ENCODE measurements at places on chromosomes 11 and 22.

GRCh38 chr11:21464601-21465193 is 728.2 kb upstream of the ANO5 start:
- DNase-seq, result no peak

DNA sequence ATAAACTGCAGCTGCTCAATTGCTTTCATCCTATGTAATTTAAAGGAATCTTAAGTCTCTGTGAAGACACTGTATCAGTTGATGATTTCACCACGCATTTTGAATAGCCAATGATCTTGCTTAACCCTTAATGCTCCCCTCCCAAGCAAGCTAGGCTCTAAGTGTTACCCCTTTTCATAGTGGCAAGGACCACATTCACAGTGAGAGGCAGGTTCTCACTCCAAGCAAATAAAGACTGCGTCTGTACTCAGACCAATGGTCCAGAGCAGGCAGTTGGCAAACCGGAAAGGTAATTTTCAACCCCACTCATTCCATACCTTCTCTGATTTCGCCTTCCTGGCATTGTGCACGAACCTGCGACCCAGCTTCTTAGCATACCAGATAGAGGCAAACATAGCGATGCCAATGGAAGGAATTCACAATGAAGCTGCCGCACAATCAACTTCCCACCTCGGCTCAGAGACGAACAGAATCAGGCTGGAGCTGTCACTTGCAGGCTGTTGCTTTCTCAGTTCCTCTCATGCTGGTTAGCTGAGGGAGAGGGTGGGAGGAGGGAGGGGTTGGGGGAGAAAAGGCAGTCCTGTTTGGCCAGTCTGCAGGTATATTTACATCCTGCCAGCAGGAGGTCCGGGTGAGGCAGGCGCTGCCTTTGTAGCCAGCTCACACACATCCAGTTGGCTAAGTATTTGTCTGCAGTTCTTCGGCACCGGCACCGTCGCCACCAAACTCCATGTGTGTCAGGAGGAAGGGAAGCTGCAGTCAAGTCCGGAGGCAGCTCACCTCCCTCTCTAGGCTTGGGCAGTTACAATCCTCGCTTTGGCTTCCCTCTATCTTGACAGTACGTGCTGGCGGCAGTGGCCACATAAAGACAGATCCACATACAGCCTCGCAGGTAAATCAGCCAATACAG is 1151.2 kb upstream of the CCDC90B start:
- DNase-seq, result no peak

DNA sequence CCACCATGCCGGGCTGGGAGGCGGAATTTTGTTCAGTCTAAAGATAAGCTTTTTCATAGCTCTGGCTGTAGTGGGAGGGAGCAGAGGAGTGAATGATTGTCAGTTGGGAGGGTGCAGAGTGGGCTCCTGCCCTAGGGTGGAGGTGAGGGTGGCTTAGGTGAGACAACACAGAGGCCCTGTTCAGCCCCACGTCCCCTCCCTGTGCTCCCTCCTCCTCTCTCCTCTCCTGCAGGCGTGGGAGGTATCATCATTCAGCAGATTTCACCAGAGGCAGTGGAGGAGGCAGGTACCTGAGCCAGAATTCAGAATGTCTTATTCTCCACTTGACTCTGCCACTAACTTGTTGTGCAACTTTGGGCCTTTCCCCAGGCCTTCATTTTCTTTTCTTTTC is 1.7 kb upstream of the THRSP start:
- DNase-seq, result no peak

- DNase-seq, result no peak
Observed at GRCh38 chr22:23113847-23114720, 27.7 kb downstream of the RSPH14 start.

- no peak for DNase-seq
Observed at GRCh38 chr11:134657631-134658030, 245.6 kb upstream of the B3GAT1 start.

DNA sequence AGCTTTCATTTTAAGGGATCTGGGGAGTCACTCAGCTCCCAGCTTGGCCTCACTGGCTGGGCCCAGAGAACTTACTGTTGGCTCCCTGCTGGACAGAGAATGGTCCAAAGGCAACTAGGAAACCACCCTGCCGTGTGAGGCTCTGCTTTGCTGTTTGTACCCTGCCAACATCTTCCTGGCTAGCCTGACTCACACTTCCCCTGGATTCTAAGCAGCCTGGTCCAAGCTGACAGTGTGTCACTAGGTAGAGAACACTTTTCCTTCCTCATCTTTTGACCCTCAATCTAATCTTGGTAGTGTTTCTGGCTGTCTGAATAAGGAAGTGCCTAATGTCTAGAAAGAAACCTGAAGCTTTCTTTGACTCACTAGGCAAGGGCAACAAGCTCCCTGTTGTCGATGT is 76.7 kb downstream of the FAR1 start:
- DNase-seq, result no peak

- DNase-seq, result no peak
Observed at GRCh38 chr11:45107029-45107428, 39.4 kb upstream of the PRDM11 start.

GRCh38 chr11:27904358-27905055 is 203.4 kb downstream of the KIF18A start:
- DNase-seq, result no peak

DNA sequence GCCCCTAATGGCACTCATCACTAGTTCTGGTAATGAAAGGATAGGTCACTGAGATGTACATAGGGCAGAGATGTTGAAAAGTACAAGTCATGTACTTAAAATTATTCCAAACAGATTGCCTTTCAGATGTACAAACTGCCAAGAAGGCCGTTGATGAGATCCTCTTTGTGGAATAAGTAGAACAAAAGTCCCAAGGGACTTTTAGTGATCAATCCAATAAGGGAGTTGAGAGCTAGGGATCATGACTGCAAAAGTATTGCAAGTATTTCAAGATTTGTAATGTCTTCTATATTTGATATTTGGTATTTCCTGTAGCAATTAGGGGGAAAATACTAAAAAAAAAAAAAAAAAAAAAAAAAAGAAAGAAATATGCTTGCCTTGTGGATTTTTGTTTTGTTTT is 82.2 kb downstream of the ATG16L2 start:
- no peak for DNase-seq

- no peak for DNase-seq
Observed at GRCh38 chr11:5129457-5129877, 8.7 kb downstream of the OR52A5 start.

DNA sequence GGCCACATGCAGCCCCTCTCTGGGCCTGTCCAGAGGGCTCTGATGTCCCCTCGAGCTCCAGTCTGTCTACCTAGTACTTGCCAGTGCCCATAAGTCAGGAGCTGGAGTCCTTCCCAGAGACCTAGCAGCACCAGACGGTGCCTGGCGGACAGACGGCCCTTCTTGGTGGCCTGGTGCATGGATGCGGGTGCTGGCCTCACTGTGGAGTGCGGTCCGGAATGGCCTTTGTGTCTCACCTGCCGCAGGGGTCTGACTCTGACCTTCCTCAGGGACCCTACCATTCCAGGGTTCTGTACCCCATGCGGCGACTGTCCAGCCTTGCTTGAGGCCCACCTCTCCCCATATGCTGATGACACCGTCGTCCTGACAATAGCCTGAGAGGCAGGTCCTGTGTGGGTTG is 29.4 kb upstream of the SMIM38 start:
- DNase-seq, result no peak

- no peak for DNase-seq
Observed at GRCh38 chr11:108491936-108492335, 6.2 kb downstream of the POGLUT3 start.

GRCh38 chr22:21077884-21078508 is 32.2 kb downstream of the LRRC74B start:
- DNase-seq, result no peak

DNA sequence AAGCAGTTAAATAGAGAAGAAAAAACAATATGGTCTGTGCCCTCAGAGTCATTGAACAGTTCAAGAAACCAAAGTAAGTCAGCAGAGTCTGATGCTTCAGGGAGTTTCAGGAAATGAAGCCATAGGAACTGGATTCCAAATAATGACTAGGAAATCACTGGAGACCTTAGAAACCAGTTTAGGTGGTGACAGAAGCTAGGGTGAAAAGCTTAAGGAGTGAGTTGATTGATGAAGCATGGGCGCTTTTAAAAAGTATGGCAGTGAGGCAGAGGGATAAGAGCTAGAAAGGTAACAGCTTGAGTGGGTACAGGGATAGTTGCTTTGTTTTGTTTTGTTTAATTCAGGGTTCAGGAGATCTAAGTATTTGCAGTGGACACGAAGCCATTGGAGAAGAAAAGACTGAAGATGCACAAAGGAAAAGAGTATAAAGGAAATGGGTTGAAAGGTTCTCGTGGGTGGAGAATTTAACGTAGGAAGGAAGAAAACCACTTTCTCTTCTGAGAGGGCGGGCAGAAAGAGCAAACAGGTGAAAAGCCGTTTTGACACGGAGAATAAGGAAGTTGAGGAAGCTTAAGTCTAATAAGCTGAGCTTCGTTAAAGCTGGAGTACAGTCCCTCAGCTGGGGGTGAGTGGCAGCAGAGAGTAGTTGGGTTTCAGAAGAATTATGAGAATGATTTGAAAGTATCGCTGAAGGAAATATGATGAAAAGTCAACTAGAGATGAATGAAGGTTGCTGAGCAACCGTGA is 14.8 kb downstream of the SGSM3 start:
- no peak for DNase-seq

DNA sequence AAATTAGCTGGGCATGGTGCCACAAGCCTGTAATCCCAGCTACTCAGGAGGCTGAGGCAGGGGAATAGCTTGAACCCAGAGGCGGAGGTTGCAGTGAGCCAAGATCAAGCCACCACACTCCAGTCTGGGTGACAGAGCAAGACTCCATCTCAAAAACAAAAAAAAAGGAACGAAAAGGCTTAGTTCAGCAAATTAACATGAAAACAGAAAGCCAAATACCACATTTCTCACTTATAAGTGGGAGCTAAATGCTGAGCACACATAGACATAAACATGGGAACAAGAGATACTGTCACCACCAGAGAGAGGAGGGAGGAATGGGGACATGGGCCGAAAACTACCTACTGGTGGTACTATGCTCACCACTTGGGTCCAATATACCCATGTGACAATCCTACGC is 38.6 kb downstream of the SCGB1A1 start:
- DNase-seq, result no peak

DNA sequence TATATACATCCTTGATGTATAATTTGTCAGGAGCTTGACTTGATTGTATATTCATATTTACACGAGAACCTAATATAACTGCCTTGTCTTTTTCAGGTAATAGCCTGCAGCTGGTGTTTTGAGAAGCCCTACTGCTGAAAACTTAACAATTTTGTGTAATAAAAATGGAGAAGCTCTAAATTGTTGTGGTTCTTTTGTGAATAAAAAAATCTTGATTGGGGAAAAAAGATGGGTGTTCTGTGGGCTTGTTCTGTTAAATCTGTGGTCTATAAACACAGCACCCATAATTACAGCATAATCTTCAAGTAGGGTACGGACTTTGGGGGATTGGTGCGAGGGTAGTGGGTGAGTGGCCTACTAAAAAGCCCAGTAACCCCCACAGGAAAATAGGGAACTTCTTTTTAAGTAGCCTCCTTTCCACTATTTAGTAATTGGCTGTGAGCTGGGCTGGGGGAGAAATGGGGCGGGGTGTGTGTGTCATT is 7.5 kb downstream of the MALAT1 start:
- no peak for DNase-seq

DNA sequence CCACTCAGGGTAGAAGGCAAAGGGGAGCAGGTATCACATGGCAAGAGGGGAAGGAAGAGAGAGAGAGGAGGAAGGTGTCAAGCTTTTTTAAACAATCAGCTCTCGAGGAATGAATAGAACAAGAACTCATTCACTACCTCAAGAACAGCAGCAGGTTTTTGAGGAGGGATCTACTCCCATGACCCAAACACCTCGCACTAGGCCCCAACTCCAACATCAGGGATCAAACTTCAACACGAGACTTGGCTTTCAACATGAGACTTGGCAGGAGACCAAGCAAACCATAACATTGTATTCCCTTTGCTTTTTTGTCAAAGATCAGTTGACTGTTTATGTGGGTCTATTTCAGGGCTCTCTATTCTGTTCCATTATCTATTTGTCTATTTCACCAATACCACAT is 26.9 kb upstream of the APOBEC3A start:
- no peak for DNase-seq

- DNase-seq, result no peak
Observed at GRCh38 chr11:35298369-35298768, 121.0 kb downstream of the SLC1A2 start.

- DNase-seq, result no peak
Observed at GRCh38 chr11:116176484-116177005, 596.2 kb downstream of the BUD13 start.

DNA sequence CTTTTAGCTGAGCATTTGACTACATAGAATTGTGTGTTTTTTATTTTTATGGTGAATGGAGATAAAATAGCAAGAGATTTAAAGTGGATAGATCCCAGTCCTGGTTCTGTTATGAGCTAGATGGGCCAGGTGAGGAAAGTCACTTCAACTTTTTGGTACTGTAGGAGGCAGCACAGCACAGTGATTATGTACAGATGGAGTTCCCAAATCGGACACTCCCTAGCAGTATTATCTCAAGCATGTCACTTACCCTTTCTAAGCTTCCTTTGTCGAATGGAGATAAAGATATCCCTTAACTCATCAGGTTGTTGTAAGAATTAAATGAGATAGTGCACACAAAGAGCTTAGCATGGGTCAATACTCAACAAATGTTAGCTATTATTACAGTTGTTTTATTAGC is 5.3 kb downstream of the EXPH5 start:
- DNase-seq, result no peak

- no peak for DNase-seq
Observed at GRCh38 chr22:36375071-36375980, 12.4 kb downstream of the MYH9 start.

DNA sequence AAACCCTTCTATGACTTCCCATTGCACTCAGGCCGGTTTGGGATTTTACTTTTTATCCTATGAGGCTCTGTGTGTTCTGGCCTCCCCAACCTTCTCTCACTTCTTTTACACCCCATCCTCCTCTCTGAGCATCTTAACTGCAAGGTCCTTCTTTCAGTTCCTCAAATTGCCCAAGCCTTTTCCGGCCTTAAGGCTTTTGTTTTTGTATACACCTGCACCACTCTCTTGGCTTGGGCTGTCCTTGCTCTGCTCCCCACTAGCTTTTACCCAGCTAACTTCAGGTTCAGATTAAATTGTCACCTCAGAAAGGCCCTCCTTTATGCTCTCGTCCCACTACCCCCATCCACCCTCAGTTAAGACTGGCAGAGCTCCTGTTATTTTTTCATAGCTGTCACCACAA is 55.5 kb downstream of the FAM83F start:
- DNase-seq, result no peak

- DNase-seq, result no peak
Observed at GRCh38 chr11:34929794-34930763, 13.7 kb downstream of the PDHX start.

DNA sequence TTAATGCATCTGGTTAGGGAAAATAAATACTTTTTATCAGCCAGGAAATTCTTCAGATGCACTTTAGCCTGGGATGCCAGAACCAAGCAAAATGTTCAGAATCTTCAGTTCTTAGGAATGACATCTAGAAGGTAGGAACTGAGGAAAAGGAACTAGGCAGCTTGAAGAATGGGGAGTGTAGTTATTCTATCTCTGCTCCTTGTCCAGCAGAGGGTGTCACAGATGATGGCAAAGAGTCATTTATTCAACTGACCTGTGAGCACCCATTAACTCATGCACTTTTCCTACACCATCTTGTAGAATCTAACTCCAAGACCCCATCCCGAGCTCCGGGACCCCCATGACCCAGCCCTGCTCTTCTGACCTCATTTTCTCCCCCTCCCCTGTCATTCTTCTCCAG is 122.1 kb upstream of the ISX start:
- no peak for DNase-seq
